Stimulated activated CD4-positive, alpha-beta T cell treated with anti-CD3 and anti-CD28 coated beads, Interleukin-4, amount 100 ng/mL, for 1 hour (primary cell): ENCODE measurements at places on chromosomes 7 and 10.

- DNase-seq = no peak
Measured at GRCh38 chr10:76357726-76358415, 926.4 kb downstream of the LRMDA start.

DNA sequence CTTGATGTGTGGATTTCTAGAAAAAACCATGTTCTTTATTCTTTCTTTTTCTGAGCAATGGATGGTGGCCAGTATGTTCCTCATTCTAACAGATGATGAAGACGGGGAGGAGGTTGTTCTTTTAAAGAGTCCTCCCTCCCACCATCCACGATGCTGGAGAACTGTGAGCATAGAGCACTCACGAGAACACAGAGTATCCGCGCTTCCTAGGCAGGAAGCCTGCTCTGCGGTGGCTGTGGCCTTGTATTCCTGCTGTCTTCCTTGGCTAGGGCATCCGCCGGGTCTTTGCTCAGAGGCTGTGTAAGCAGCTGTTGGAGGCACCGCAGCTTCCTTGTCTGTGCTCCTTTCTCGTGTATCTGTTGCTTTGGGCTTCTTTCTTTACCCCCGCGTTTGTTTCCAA lies 214.2 kb downstream of the CCDC3 start:
- DNase-seq = no peak

DNA sequence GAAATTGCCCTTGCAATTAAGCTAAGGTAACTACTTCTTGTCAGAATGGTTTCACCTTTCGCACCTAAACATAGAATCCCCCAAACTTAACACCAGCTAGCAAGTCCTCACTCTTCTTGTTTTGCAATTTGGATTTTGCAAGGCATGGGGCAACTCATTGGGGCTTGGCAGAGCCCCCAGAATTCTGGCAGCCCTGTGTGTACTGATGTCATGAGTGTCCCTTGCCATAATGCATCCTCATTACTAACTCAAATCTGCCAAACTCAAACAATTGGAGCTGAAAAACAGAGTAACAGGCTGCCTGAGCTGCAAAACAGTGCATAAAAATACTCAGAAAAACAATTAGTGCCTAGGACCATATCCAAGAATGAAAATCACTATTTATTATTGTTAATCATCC lies 7.9 kb upstream of the XPNPEP1 start:
- no peak for DNase-seq

- DNase-seq = no peak
Measured at GRCh38 chr10:71424496-71425194, 27.9 kb downstream of the CDH23 start.

DNA sequence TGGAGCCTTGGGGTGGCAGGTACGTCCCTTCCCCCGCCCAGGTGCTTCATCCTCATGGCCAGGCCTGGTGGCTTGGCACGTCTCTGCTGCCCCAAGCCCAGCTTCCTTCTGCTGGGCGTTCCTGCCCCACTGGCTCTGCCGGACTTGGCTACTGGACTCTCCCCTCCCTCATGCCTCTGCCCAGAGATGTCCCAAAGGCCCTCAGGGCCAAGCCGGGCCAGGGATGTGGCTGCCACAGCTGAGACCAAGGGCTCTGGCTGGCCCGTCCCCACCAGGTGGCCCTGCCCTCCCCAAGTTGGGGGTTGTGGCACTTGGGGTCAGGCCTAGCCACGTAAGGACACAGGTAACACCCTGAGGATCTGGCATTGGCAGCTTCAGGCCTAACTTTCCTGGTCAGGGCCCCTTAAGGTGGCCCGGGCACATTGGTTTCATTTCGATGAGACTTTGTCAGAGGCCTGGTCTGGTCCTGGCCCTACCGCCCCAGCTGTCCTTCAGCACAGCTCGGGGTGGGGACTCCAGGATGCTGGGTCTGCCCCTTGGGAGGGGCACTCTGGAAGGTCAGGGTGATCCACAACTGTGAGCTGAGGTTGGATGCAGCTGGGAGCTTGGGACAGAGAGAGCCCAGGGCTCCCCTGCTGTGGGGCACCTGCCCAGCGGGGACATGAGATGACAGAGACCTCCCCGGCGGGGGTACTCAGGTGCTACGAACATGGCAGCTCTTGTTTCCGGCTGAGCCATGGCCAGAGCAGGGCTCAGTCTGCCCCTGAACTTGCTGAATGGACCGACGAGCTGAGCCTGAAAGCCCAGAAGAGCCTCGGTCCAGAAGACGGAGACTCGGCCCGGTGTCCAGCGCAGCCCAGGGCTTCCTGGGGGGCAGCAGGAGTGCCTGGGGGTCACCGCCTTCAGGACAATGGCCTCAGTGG lies 2.9 kb downstream of the BHLHA15 start:
- DNase-seq = no peak

- DNase-seq = no peak
Measured at GRCh38 chr7:130641497-130641896, 27.1 kb downstream of the COPG2 start.
